Coronary artery (tissue), 2 donors: ENCODE measurements at places on chromosomes 2 and 18.

DNA sequence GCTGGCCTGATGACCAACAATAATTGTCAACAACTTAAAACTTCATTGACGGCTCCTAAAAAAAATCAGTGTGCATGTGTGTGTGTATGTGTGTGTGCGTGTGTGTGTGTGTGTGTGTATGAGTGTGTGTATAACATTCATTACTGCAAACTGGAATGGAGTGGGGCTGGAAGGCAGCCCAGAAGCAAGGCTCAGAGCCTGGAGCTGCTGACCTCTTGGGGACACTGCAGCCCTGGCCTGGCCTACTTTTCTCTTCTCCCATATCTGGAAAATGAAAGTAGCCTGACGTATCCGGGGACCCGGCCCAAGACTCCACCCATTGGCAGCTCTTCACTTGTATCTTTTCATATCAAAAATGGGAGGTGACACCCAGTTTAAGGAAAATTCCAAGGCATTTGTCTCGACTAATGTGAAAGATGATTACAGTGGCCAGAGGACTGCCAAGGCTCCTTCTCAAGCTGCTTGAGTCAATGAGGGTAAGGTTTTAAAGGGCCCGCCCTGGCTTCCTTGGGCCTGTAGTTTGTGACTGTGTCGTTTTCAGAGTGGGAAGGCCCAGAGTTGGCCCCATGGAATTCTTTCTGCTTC lies 72.4 kb upstream of the IL1R1 start:
- DNase-seq = peak; percentile 94

DNA sequence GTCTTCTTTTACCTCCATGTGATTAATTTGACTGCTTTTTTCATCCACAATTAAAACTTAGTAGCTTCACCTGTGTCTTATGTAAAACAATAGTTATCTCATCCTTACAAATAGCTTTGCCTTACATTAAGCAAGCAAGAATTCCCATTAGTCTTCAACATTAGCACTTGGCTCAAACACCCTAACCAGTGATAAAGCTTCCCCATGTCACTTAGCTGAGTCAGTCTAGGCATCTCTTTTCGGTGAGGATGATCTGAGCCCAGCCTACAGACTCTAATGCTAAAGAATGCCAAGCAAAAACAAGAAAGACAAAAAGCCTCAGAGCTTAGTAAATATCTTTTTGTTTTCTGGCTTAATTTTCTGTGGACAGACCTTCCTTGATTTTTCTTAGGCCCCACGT lies 26.1 kb downstream of the GAD1 start:
- DNase-seq = no peak

- DNase-seq = no peak
Measured at GRCh38 chr2:105788670-105789290, 44.1 kb downstream of the NCK2 start.

DNA sequence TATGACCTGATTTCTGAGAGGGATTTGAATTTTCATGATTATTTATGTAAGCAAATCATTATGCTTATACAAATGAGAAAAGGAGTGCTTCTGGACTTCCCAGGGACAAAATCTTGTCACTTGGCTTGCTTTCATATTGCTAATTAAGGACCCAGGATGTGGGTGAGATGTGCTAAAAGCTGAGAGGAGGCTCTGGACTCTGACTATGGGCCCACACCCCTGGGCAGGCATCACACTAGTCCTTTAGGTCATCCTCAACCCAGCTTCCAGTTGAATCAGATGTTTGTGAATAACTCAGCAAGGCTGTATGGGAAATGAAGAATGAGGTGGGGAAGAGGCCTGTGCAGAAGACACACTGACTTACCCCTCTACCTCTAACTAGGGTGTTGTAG lies 11.9 kb downstream of the IL1B start:
- DNase-seq = no peak

DNA sequence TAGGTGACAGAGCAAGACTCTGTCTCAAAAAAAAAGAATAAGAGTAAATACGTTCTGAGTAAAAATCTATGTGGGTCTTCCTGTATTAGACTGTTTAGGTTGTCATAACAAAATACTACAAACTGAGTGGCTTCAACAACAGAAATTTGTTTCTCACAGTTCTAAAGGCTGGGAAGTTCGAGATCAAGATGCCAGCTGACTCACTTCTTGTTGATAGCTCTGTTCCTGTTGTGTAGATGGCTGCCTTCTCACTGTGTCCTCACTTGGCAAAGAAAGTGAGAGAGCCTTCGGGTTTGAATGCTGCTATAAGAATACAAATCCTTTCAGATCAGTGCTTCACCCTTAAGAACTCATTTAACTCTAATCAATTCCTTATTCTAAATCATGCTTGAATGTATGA lies 430.0 kb upstream of the VWC2L start:
- no peak for DNase-seq

- no peak for DNase-seq
Measured at GRCh38 chr2:4914551-4914950, 777.6 kb upstream of the SOX11 start.

GRCh38 chr2:233413559-233414272 lies 59.4 kb downstream of the DGKD start:
- DNase-seq = peak; percentile 90

DNA sequence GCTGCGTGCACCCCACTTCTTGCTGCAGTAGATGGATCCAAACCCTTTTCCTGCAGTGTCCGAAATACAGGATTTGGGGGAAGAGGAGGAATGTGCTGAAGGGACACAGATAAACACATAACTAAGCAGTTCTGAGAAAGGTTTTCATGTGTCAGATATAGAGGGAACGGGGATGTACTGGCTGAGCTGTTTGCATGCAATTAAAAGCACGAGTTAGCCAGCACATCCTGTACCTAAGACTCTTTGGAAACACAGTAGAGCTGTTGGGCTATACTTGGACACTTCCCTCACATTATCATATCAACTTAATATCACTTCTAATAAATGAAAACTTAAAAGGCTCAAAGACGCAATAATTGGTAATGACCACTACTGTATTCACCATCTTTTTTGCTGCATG lies 377.4 kb downstream of the XIRP2 start:
- DNase-seq = no peak

GRCh38 chr2:20536619-20537422 lies 89.9 kb downstream of the RHOB start:
- no peak for DNase-seq

DNA sequence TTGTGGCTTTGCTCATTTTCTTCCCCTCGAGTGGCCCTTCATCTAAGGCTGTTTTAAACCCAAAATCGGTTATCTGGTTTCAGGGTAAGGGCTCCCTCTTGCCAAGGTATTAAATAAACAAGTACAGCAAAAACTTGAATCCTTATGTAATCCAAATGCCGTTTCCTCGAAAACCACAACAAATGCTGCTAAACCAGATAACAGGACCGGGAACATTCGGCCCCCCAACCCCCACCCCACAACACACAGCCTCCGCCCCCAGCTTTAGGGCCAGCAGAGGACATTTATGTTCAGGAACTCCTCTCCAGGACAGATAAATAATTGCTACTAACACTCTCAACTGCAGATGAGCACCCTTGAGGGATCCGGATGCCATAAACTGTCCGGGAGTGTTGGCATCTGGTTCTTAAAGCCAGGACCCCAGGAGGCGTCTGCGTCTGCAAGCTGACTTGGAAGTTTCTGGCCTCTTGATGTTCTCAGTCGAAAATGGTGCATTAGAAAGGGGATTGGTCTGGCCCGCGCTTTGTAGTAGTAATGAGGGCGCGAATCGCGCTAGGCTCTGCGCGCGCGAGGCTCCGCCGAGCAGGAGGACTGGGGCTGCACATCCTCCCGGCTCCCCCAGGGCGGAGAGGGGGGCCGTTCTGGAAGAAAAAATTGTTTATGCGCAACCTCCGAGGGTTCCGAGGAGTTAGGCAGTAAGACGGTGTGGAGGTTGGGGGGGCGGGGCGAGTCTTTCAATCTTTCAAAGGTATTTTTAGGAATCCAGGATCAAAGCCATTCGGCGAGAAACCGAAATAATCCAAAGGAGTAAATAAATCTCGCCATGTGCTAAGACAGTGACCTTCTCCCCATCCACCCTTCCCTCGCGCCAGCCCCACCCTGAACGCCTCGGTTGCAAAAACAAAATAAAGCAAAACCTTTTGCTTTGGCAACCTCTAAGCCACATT lies 3.9 kb upstream of the ID2 start:
- DNase-seq = peak; percentile 87

- no peak for DNase-seq
Measured at GRCh38 chr2:98236935-98237334, 109.3 kb upstream of the CNGA3 start.

DNA sequence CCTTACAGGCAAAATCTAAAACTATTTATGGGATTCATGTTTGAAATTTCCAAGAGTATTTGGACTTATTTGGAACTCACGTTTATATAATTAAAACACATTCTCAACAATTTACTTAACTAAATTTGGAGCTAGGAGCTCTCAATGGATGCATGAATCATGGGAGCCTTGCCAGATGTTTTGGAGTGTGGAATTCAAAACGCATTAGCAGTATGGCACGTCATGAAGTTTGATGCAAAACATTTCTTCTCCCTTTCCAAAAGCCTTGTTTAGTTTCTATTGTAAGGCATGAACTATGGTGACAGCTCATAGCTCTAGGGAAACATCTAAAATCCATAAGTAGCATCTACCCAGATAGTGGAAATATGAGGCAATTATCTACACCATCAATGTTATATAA lies 701.6 kb downstream of the SATB2 start:
- DNase-seq = no peak

DNA sequence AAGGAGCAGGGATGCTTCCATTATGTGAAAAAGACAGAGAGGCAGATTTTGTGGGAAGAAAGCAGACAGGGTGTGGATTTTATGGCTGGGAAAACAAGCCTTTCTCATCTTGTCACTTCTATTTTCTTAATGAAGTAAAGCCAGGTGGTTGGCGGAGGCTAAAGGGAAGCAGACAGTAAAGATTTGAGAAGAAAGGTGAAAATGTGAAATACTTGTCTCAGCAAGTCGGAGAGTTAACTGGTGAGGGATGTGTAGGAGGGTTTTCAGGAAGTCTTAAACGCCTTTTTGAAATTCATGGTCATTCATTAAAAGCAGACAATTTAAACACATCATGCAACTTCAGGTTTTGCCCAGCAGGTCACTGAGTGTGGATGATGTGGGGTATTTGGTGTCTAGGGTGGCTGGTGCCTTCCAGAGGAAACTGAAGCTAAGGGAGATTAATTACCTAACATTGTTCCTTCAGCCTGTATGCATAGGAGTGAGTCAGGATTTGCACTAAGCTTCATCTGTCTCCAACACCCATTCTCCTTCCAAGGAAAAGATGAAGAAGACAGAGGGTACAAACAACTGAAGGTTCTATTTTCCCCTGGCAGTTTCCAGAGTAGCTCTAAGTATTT lies 20.7 kb downstream of the SLC14A2 start:
- no peak for DNase-seq

DNA sequence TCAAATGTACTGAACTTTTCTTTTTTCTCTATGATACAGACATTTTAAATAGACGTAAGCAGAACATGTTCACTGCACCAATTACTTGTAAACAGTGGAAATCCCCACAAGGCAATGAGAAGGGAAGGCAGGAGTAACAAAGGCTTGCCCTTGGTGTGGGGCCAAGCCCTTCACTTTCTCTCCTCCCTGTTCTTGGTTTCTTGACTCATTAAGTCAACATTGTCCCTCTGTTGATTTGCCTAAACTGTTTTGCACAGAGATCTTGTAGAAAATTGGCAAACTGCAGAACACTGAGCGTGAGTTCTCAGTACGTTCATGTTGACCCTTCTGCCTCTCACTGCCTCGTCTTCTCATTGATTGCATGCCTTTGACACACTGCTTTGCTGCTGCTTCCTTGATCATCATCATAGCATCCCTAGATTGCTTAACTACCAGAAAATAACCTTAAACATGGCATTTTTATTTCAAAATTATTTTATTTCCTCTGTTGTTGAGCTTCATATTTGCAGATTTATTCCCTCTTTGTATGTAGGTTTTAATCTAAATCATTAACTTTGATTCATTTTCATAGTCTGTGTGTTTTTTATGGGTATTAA lies 257.7 kb downstream of the PTGR3 start:
- DNase-seq = no peak

- DNase-seq = no peak
Measured at GRCh38 chr2:176546550-176546949, 277.3 kb downstream of the MTX2 start.

GRCh38 chr2:242075168-242075567 lies 205.6 kb downstream of the RTP5 start:
- DNase-seq = no peak

DNA sequence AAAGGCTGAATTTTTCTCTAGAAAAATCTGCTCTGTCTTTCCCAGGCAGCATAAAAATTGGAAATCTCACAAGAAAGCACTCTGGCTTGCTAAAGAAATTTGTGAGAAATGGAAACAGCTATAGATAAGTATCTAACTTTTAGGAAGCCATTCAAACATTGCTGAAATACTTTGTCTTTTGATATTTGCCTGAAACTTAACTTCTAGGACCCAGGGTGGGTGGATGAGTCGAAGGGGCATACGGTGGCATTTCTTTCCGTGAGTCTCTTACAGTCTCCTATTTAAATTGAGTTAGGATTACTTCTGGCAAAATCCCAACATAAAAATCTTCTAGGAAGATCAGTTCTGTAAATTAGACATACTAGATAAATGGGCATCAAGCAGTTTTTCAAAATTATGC lies 532 bp upstream of the COL3A1 start:
- no peak for DNase-seq

DNA sequence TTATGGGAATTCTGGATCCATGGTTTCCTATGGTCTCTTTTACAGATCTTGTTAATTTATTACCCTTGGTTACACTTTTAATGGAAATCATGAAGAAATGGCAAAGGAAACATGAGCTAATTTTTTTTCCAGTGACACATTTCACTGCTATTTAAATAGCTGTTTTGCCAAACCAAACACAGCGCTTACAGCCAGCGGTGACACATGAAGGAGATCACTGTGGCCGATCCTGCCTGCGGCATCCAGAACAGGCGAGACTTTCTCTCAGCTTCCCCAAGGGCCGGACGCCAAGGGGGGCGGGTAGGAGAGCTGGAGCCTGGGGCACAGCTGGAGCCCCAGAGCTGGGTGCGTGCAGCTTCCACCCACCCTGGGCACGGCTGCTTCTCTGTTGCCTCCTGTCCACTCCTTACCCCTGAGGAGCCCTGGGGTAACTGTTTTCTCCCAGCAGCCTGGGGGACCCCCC lies 81.4 kb upstream of the PKDCC start:
- DNase-seq = peak; percentile 95

GRCh38 chr2:73913414-73914054 lies 13.1 kb upstream of the DGUOK start:
- DNase-seq = no peak

DNA sequence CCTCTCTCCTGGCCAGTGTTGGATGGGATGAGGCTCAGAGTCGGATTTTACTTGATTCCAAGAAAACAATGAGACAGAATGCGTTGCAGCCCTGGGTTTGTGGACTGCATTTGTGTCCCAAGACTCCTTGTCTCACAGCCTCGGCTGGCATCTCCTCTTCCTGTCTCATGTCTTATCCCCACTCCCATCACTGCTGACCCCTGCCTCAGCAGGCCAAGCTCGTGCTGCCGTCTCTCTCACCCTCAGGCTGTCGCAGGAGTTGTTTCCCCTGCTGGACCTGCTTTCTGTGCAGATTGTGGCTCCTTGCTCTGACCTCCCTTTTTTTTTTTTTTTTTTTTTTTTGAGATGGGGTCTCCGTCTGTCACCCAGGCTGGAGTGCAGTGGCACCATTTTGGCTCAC lies 70.2 kb upstream of the RALBP1 start:
- DNase-seq = no peak

GRCh38 chr2:113218283-113219091 lies 44.7 kb downstream of the PSD4 start:
- no peak for DNase-seq

GRCh38 chr18:24246143-24246542 lies 107.3 kb downstream of the CABYR start:
- no peak for DNase-seq

GRCh38 chr2:11410101-11410500 lies 55.9 kb downstream of the E2F6 start:
- DNase-seq = no peak
